DND-41 (cell line): ENCODE measurements at places on chromosomes 16 and 17.

DNA sequence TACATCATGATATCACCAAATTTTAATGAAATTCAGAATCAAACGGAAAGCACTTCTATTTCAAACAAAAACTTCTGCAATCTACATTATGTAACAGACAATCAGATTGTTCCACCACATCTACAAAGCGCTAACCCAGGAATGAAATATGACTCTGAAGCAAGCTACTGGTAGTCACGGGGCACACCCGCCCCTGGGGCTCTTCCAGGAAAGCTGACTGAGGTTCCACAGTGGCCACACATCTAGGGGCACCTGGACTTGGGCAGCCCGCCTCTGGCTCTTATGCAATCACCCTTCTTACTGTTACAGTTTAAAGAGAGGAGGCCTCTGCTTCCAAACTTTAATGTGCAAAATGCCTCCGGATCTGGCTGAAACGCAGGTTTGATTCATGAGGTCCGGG lies 27.5 kb downstream of the ZCCHC14 start:
- DNase-seq = peak; percentile 9

DNA sequence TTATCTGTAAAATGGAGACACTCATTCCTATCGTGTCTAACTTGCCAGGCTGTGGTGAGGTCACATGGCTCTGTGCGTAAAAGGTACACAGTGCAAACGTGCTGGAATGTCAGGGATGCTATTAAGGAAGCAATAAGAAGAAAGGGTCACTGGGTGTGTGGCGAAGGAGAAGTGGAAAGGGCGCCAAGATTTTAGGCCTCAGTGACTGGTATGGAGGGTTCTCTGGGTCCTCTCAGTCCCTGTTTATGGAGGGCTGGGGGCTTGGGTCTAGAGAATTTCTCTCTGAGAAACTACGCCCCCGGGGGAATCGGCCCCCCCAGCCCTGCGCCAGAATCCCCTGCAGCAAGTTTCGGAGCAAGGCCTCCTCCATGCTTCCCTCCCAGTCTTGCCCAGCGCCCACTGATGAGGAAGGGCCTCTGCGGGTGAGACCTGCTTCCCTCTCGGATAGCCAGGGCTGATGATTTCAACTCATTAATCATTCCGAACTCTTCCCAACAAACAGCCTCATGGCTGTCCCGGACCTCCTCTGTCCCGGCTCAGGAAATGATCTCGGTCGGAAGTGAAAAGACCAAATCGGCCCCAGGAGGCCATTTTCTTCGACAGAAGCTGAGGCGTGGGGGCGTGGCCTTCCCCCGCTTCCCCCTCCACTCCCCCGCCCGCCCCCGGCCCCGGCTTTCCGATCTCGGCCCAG lies 1.2 kb upstream of the HEXIM1 start:
- peak; percentile 84 for DNase-seq

DNA sequence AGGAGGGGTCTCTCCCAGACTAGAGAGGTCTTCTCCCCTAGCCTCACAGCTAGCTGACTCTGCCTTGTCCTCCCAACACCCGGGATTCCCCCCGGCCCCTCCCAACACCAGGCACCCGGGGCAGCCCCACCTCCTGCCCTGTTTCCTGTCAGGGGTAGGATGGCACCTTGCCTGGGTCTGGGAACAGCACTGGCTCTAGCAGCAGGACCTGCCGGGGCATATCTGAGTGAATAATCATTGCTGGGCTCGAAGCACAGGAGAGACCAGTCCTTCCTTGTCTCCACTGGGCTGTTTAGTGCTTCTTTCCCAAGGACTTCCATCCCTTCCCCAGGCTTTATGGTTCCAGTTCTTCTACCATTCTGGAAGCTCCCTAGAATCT lies 25.7 kb downstream of the MINK1 start:
- DNase-seq = no peak

DNA sequence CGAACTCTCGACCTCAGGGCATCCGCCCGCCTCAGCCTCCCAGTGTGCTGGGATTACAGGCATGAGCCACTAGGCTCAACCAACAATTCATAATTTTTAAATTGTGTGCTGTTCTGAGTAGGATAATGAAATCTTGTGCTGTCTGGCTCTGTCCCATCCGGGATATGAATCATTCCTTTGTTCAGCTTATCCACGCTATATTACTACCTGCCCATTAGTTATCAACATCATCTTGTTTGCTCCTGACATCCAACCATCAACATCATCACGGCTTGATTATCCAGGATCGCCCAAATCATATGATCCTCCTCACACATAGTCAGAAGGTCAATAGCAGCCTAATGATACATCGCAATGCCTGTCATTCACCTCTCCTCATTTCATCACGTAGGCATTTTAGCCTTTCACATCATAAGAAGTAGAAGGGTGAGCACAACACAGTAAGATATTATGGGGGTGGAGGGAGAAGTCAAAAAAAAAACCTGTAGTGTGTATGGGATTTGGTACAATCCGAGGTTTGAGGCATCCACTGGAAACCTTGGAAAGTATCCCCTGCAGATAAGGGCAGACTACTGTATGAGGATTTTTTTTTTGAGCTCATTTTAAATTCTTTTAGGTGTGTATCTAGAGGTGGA lies 77.0 kb upstream of the SIAH1 start:
- no peak for DNase-seq

GRCh38 chr17:30905742-30906100 lies 317 bp downstream of the TEFM start:
- no peak for DNase-seq
